ENCODE measurements at places on chromosomes 11 and 22.

DNA sequence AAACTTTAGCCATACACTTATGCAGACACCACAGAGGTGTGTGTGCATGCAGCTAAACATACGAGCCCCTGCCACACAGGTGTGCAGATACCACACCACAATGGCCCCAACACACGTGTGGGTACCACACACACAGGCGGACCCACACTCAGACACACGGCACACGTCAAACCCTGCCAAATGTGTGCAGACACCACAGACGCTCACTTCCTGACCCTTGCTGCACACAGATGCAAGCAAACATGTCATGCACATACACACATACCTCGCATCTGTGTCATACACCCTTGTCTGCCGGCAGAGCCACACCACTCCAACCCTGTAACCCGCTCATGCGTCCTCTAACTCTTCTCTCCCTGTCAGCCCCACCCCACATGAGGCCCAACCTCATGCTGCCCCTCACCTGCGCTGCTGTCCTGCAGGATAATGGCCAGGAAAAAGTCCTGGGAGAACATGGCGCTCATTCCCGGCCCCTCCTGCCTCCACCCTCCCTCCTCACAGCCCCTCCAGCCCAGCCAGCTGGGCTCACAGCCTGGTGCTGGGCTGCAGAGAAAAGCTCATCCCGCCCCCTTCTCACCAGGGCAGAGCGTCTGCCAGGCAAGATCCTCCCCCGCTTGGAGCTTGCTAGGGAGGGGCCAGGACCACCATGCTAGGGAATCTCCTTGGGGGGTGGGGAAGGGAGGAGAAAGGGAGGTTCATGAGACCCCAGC, 14.2 kb downstream of the SMPD1 start:
- no peak for DNase-seq

DNA sequence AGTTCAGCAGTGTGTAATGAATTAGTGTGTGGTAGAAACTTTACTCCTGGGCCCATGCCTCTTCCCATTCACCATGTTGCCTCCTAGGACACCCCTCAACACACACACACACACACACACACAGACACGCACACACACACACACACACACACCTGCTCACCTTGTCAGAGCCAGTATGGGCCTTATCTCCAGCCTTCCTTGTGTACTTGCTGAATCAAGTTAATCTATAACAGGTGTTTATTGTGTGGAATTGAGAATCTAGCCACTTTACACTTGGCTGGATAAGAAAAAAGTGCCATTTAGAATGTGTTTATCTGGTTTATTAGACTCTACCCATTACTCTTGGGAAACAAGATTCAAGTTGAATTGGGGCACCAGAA, 14.5 kb upstream of the ZDHHC13 start:
- DNase-seq = no peak

- no peak for DNase-seq
Measured at GRCh38 chr11:12525466-12526055, 148.2 kb downstream of the PARVA start.

GRCh38 chr11:75524665-75525432, 892 bp downstream of the GDPD5 start:
- peak; percentile 54 for DNase-seq

DNA sequence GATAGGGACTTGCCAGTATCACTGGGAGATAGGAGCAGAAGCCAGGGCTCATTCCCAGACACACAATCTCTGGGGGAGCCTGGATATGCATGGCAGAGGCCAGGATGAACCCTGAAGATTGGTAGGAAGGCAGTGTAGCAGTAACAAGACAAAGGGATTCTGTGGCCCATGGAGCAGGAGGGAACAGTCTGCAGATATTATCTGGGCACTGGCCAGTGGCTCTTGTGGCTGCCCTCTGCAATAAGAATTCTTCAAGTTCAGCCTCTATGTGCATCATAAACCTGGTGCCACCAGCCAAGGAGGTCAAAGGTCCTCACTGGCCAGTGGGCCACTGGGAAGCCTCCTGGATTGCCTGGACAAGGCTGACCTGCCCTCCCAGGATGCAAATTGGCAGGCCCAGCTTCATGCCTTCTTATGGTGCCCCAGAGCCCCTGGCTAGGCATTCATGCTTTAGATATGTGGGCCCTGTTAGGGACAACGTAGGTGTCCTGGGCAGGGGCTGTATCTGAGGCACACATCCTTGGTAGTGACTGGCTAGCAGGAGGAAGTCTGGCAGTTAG, 29.2 kb downstream of the KCNQ1OT1 start:
- DNase-seq = peak; percentile 5

DNA sequence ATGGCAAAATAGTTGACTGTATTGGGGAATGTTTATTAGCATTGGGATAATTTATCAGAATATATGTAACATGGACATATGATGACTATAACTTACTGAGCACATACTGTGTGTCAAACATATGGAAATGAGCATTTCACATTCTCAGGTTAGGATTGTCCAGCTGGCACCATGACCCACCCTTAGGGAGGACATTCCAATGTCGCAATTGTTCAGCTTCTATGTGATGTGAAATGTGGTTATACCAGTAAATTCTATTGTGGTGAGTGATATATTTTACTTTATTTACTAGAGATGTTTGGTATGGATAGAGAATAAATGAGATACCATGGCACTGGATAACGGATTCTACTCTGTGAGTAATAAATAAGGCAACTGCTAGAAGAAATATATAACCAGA, 50.4 kb downstream of the OR4A47 start:
- no peak for DNase-seq

DNA sequence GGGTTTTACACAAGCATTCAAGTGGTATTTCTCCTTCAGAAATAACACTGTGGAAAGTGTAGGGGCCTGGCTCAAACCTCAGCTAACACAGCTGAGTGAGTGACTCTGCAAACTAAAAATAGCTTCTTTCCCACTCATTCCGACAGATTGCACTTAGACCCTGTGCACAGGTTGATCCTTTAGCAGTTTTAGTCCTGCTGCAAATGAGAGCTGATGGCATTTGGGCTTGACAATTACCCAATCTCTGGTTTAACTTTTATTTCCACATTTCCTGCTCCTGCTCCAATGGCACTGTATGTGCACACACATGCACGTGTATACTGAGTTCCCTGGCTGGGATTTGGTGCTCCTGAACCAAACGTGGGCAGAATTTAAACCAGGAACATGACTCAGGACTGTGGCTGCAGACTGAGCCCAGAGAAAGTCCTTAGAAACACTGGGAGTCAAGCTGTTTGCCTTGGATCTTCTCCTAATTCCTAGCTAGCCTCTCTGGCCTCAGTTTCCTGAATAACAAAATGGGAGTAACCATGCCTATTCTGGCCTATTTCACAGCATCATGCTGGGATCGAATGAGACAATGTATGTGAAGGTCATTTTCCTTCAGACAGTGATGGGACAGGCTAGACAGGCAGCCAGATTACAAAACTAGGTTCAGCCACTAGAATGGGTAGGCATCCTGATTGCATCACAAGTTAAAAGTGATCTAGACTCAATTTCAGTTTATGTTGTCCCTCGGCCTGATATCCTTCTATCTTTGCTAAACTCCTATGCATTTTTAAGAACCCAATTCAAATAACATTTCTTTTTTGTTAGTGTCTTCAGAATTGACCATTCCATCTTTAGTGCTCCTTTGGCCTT, 58.2 kb downstream of the SERGEF start:
- no peak for DNase-seq

DNA sequence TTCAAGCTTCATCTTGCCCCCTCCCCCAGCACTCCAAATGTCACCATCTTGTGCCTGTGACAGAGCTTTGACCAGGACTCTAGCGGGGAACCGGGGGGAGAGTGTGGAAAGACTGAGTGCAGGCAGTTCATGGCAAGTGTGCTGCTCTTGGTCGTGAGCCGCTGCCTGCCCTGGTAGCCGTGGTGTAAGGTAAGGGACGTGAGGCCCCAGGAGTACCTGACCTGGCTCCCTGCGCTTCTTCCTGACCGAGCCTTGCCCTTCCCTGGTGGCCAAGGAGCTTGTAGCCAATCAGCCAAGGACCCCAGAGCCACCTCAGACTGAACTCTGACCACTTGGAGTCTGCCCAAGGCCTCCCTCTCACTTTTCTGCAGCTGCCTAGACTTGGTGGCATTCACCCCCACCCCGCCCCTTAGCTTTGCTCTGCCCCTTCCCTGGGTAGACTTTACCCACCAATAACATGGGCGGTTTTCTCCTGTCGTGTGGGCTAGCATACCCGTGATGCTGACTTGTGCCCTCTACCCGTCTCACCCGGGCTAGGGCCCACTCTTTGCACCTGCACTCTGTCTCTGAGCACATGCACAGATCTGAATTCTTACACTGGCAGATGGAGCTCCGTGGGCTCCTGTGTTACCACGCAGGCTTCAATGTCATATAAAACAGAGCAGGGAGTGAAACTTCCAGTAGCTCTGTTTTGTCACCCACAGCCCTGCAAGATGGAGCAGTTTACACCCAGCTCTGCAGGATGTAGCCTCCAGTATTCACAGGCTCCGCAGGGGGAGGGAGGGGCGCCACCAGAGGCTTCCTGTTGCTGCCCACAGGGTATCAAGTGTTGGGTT, 1.5 kb downstream of the DGKZ start:
- peak; percentile 69 for DNase-seq

DNA sequence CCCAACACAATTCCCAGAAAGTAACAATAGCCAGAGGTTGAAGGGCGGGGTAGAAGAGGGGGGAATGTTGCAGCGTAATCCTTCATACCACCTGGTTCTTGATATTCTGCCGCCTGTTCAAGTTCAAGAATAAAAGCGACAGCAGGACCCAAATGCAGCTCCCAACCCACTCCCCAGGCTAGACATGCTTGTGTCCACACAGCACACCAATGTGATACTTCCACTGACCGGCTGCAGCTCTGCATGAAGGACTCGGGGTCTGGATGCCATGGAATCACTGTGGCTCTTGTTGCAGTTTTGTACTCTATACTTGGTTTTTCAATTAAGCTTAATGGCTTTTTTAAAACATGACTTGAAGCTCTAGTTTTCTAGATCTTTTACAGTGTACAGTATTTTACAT, 6.5 kb downstream of the SRPRA start:
- DNase-seq = no peak

- DNase-seq = no peak
Measured at GRCh38 chr11:109854731-109855130, 238.5 kb upstream of the ZC3H12C start.

GRCh38 chr22:31124290-31124689, 1.5 kb downstream of the INPP5J start:
- DNase-seq = no peak

DNA sequence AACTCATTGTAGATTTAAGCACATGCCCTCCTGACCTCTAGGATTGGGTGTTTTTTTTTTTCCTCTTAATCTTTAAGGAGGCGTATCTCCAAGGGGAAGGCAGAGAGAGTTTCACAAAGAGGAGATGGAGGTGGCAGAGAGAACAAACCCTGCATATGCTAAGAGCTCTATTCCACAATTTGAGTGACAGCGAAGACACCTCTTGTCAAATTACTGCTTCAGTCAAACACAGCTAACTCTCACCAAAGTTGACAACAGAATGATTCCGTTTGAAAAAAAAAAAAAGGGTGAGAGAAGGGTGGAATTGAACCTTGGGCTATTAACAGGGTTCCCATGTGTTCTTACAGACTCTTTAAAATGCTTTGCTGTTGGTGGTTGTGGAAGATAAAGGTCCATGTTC, 112.6 kb downstream of the NXPE2 start:
- no peak for DNase-seq

DNA sequence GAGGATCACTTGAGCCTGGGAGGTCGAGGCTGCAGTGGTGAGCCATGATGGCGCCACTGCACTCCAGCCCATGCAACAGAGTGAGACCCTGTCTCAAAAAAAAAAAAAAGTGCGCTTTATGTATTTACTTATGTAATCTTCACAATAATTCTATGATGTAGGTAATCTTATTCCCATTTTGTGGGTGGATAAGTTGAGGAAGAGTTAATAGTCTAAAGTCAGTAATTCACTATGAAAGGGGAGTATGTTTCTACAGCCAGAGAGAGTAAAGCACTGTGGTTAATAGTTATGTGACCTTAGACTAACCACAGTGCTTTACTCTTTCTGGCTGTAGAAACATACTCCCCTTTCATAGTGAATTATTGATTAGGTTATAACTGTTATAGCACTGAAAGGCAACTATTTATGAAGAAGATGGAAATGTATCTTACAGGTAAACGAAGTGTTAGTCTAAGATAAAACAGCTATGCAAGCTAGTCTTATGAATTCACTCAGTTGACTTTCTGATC, 11.9 kb downstream of the CTR9 start:
- no peak for DNase-seq

GRCh38 chr11:45331839-45332238, 45.7 kb upstream of the SYT13 start:
- no peak for DNase-seq

GRCh38 chr22:20591295-20591645, 83.9 kb downstream of the MED15 start:
- DNase-seq = no peak
